ENCODE measurements at places on chromosomes 2 and 18.
A peak's percentile ranks its signal among the peaks of the same experiment; 100 is the strongest.

GRCh38 chr2:28802975-28803429 is 7.6 kb upstream of the SPDYA start:
- no peak for DNase-seq

- no peak for DNase-seq
Observed at GRCh38 chr2:150495993-150496627, 8.6 kb upstream of the RND3 start.

GRCh38 chr2:217277646-217278398 is 418.0 kb upstream of the TNP1 start:
- DNase-seq = no peak

DNA sequence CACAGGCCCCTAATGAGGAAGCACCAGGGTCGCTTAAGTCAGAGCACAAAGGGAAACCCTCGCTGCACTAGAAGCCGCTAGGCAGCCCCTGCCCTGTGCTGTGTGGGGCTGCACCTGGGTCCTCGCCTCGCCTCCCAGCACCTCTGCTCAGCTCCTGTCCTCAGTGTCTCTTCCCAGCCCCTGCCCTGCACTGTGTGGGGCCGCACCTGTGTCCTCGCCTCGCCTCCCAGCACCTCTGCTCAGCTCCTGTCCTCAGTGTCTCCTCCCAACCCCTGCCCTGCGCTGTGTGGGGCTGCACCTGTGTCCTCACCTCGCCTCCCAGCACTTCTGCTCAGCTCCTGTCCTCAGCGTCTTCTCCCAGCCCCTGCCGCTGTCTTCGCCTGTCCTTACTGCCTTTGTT is 342.8 kb downstream of the EIPR1 start:
- no peak for DNase-seq

GRCh38 chr18:27378431-27379095 is 193.5 kb upstream of the CHST9 start:
- DNase-seq = no peak

DNA sequence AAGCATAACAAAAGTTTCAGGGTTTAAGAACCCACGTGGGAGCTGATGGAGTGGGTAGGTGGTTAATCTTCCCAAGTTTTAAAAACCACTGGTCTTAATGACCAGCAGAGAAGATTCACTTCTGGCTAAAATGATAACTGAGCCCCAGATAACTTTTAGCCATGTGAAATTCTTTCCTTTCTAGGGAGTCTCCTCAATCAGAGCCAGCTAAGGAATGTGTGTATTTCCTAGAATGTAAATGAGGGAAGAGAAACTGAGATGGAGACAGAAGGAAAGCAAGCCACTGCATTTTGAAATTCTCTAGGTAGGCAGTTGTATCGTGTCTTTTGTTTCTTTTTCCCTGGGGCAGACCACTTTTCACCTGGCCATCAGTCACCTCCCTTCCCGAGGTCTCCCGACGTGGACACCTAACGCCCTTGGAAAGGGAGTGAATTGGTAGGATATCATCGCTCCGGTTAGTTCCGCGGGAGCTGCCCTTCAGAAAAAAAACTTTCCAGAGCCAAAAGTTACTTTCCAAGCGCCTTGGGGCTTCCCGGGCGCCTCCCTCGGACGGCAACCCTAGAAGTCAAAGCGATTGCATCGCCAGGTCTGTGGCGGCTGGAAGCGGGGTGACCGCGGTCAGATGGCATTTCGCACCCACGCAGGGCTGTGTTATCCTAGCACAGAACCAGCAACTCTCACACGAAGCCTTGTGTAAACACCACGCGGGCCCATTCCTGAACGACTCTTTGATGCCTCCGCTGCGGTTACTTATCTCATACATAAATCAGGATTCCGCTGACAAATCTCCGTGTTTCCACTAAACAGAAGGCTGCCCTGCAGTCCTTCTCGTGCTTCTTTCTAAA is 1.3 kb downstream of the COLEC12 start:
- no peak for DNase-seq

DNA sequence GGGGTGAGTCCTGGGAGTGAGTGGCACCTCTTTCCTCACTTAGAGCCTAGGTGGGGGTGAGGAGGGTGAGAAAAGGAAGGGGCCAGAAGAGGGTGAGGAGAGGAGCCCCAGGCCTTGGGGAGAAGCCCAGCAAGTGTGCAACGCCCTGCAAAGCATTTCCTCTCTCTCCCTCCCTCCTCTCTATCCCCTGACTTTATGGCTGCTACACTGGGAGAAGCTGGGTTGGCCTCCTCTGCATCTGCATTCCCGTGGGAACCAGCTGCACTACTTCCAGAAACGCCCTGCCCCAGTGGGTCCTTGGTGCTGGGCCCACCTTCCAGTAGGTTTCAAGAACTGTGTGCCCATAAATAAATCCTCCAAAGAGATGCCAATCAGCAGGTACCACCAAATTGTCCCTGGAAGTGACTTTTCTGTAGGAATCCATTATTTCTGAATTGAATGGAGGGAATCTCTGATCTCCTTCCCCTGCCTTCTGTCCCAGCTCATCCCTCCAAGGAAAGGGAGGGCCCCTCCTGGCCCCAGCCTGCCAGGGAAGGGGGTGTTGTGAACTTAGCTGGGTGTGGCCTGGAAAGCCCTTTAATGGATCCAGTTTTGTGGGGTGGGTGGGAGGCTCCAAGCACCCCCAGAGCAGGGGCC is 95.7 kb upstream of the BOD1L2 start:
- no peak for DNase-seq

DNA sequence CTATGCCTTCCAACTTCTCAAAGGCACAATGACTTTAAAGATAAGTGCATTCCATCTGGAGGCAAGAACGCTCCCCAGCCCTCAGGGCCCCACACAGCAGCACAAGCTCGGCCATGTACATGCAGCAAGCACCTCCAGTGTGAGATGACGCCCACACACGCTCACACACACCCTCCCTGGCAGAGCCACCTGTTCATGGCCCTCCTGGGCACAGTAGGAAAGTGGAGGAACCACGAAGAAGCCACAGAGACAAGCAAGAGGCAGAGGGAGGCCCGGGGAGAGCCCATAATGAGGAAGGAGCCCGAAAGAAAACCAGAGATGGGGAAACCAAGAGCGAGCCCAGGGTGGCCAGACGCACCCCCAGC is 21.7 kb downstream of the BIN1 start:
- no peak for DNase-seq

DNA sequence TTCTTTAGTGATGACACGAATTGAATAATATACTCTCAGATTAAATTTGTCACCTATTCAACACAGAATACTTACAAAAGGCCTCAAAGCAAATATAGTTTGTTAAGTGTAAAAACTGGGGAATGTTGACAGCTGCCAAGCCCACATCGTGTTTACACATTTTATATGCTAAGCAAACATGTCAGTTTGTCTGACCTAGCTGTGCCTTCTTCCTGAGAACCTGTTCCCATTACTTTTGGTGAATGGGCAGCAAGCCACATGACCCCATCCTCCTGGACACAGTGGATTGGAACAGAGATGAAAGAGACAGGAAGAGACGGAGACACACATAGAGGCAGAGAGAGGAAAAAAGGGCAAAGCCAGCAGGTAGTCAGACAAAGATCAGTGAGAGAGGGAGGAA is 22.9 kb upstream of the CUL3 start:
- no peak for DNase-seq

DNA sequence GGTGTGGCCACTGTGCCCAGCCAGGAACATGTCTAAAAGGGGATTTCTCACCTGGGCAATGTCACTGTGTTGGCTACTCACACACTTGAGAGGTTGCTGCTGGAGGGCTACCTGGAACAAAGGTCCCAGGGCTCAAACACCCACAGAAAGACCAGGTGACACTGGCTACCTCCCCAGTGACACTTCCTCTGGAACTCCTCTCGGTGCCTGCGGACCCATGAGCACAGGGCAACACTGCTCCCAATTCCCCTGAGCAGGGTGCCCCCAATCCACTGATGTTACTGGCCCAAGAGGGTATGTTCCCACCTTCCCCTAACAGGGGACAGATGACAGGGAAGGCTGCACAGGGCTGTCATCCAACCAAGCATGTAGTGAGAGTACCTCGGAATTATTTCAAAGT is 5.8 kb downstream of the NPPC start:
- DNase-seq = no peak

- DNase-seq = no peak
Observed at GRCh38 chr2:189016311-189016861, 42.2 kb downstream of the COL3A1 start.

- no peak for DNase-seq
Observed at GRCh38 chr2:43057026-43057741, 169.2 kb downstream of the ZFP36L2 start.

GRCh38 chr2:197072533-197072932 is 146.0 kb upstream of the PGAP1 start:
- no peak for DNase-seq

- DNase-seq = peak; percentile 6
Observed at GRCh38 chr18:4181882-4182568, 273.1 kb downstream of the DLGAP1 start.

- no peak for DNase-seq
Observed at GRCh38 chr18:46419391-46420141, 237.5 kb downstream of the LOXHD1 start.

- DNase-seq = no peak
Observed at GRCh38 chr18:23324056-23324811, 128.9 kb upstream of the RIOK3 start.

- DNase-seq = no peak
Observed at GRCh38 chr2:161033059-161033660, 127.1 kb upstream of the TANK start.

GRCh38 chr2:73292316-73292905 is 937 bp downstream of the EGR4 start:
- no peak for DNase-seq

GRCh38 chr18:5388896-5389295 is 93.4 kb upstream of the ZBTB14 start:
- DNase-seq = no peak

DNA sequence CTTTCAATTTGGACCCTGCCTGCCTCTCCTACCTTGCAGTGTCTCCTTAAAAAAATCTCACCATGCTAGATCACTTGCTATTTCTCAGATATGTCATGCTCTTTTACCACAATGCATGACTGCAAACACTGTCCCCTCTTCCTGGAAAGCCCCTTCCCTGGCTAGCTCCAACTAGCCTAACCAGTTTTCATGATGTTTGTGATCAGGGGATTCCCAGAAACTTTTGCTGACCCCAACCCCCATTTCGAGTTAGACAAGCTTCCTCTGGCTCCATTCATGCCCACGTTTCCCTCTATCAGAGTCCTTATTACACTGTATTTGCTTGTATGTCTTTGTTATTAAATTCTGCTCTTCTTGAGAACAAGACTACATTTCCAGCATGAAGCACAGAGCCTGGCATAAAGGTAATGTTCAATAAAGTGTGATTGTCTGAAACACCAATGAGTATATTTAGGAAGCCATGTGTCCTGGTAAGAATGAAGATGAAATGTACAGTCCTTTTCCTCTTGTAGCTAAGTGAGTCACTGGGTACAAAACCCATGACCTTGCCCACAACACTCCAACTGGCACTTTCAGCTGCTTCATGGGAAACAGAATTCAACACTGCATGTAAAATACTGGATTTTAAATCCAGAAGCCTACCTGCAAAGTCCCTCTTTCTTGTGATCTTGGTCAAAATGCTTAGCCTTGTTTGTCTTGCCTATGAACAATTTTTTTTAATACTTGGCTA is 62.0 kb upstream of the ATL2 start:
- DNase-seq = no peak

DNA sequence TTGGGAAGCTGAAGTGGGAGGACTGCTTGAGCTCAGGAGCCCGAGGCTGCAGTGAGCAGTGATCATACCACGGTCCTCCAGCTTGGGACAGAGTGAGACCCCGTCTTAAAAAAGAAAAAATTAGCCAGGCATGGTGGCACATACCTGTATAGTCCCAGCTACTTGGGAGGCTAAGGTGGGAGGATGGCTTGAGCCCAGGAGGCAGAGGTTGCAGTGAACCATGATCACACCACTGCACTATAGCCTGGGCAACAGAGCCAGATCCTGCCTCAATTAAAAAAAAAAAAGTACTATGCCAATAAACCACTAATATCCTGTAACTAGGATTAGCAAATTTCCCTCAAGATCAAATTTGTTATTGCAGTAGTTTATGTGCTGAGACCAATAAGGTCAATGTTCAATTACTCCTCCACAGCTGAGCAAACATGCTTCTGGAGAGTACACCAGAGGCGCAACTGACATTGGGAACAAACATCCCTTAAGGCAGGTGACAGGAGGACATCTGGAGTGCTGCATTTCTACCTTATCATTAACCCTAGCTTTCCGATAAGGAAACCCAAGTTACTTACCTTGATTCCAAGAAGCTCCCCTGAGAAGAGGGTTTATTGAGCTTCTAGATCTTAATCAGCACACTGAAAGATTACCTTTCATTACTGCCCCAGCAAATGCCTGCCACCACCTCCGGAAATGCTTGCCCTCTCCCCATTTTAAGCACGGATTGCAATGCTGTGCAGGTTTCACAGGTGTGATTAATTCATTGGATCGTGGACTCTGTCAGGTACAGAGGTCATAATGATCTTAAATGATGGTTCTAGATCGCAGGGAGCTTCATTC is 26.2 kb downstream of the MGAT4A start:
- no peak for DNase-seq

DNA sequence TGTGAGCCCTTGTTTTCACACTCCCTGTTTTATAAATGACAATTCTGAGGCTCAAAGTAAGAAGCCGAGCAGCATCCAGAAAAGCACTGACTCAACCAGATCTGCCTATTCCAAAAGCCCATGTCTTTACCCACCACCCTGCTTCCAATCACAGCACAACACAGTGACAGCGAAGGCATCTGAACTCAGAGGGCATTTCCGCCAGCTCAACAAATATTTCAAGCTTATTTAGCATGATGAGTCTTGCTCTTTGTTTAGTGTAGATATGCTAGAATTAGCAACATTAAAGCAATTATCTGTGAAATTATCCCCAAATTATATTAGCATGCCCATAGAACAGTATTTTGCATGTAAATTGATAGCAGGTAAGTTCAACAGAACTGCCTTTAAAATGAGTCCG is 359.1 kb upstream of the RAB6C start:
- no peak for DNase-seq

- no peak for DNase-seq
Observed at GRCh38 chr18:8937160-8938094, 165.1 kb upstream of the NDUFV2 start.

DNA sequence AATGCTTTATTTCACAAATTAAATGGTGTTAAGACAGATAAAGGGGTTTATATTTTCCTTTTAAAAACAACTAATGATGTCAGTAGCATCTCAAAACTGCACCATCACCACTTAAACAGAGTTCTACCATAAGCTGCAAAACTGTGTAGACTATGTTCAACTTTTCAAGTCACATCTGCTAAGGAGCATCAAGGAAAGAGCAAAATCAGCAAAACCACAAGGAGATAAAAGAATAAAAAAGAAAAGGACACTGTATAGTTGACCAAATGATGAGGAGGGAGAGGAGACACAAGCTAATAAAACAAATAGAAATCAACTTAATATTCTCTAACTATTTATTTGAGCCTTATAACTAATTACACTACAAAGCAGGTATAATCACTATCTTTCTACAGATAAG is 33.9 kb downstream of the PRPF40A start:
- DNase-seq = no peak

DNA sequence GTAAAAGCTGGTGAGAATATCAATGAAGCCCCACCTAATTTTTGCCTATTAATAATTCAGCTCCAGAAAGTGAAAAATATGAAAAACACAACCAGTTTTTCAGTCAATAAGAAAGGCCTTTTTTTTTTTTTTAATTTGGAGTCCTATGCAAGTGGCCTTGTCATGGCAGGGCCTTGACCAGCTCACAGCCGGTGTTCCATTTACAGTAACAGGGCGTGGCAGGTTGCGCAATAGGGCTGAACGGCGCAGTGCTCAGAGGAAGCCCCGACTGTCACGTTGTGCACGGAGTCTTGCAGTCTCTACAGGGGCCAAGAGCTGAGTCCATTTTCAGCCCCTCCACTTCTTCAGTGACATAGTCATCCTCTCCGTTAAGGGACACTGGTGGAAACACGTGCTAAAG is 184.1 kb upstream of the FN1 start:
- DNase-seq = no peak

Measured in NT2/D1 (cell line).